ENCODE measurements at places on chromosomes 3 and 15.

DNA sequence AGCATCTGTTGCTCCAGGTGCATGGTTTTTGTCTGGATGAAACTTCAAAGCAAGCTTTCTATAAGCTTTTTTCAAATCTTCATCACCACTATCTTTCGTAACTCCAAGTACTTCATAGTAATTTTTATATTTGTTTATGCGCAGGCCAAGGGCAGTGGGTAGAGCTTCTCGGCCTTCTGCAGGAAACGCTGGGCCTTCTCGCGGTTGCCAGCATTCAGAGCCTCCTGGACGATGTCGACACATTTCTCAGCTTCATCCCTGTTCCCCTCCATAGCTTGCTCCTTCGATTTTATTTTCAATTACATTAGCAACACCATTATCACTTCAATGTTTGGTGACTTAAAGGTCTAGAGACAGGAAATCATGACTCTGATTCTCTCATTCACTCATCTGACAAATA is 20.2 kb downstream of the DENND4A start:
- no peak for DNase-seq

DNA sequence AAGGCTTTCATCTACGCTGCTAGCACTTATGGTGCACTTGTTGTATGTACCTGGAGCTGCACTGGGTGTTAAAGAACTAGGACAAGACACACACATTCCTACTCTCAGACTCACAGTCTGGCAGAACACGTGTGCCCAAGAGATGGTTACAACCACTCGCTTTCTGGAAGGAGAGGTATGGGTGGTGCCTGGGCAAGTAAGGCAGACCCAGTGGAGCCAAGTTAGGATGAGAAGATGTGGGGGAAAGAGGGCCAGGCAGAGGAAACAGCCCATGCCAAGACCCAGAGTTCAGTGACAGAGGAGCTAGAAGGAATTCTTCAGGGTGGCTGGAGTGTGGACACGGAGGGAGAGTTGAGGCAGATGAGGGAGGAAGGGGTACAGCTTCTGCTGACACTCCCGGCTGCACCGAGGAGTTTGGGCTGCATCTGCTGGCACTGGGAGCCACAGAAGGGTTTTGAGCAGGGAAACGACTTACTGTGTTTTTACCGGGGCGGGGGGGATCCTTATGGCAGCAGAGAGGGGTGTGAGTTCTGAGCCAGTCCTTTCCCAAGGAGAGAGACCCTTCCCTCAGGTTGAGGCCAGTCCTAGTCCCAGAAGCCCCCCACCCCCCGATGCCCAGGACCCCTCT is 59.0 kb downstream of the GRIP2 start:
- no peak for DNase-seq

- DNase-seq = no peak
Measured at GRCh38 chr3:61772456-61772855, 211.1 kb downstream of the PTPRG start.

- DNase-seq = no peak
Measured at GRCh38 chr3:54322354-54322753, 200.0 kb downstream of the CACNA2D3 start.

GRCh38 chr3:108153451-108153981 is 62.7 kb upstream of the CD47 start:
- DNase-seq = peak; percentile 17

DNA sequence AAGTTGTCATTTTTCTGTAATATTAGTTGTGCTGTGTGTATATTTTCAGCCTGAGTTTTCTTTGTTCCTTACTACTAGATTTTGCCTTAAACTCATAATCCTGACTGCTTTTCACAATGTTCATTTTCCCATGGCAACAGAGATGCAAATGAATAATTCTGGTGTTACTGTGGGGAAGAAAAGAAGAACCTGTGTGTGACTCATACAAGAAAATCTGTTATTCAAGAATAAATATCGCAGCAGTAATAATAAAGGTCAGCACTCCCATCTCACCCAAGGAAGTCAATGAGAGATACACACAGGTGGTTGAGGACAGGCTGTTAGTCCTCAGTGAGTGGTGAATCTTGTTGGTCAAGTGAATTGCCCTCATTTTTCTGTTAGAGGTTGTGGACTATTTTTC is 656.6 kb upstream of the NAALADL2 start:
- no peak for DNase-seq

DNA sequence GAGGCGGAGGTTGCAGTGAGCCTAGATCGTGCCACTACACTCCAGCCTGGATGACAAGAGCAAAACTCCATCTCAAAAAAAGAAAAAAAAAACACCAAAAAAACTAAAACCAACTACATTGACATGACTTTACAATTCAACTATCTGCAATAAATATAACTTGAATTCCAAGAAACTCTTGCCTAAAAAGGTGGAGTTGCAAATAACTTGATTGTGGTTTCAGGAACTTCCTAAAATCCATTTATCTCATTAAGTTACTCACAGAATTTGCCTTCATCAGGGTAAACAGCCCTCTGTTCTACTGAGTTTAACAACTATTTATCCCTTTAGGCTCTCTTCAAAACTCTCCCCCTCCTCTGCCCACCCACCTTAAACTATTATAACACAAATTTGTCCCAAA is 2.7 kb upstream of the MAPK6 start:
- DNase-seq = no peak

DNA sequence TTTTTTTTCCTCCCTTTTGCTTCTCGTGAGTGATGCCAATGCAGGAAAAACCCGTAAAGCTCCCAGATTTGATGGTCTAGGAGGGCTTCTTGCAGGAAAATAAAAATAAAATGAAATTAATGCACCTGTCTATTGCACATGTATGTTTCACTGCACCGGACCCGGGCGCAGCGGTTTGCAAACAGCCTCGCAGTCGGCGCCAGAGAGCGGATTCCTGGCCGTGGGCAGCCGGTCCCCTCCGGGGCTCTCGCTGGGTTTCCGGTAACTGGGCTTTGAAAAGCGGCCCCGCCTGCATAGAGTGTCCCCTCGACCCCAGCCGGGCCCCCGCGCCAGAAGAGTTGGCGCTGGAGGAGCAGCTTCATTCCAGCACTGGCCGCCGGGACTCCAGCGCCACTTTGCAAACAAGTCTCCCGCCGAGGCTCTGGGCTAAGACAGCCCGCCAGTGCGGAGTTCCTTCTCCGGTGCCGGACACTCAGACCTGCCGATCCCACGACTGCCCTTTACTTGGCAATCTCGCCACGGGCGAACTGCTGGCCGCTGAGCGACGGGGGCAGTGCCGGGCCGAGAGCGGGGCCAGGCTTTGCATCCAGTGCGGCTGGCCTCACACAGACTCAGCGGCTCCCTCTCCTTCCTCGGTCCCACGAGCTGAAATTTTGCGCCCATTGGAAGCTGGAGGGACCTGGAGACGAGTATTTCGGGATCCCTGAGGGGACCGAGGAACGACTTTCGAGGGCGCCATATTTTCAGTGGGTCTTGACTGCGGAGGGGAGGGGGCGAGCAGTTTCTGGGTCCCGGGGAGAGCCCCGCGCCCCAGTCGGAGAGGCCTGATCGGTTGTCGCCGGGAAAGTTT is 225.9 kb upstream of the C2CD4B start:
- peak; percentile 76 for DNase-seq

DNA sequence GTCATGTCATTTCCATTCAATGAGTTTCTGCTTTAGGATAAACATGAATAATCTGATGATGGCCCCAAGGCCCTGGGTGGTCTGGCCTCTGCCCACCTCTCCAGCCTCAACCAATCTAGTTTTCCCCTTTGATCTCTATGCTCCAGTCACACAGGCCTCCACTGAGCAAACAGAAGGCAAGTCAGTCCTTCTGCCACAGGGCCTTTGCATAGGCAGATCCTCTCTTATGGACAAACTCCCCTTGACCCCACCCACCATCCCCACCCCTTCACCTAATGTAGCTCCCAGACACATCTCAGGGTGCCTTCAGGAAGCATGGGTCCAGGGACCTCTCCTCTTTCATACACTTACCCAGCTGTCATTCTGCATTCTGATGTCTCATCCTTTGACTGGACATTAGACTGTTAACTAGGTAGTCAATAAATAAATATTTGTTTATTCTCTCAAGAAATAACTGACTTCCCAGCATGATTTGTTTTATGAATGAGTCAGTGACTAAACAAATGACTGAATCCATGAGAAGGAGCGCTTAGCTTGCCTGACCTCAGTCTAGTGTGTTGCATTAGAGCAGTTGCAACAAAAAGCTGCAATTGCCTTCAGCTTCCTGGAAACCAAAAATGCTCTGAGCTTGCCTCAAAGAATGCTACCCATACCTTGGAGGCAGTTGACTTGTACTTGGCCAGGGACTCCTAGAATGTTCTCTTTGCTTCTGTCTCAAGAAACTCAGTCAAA is 386.6 kb upstream of the WNT5A start:
- no peak for DNase-seq

GRCh38 chr15:72685925-72686794 is at the start of the genes BBS4 and HIGD2B:
TSS of gene BBS4 (plus strand) at chr15:72686207. CDS start at chr15:72686228, 21 bp downstream.
TSS of gene HIGD2B (minus strand) at chr15:72686182. CDS start at chr15:72676374, 9,808 bp downstream.
- peak; percentile 81 for DNase-seq

GRCh38 chr15:33284336-33284735 is 26.4 kb upstream of the RYR3 start:
- no peak for DNase-seq

DNA sequence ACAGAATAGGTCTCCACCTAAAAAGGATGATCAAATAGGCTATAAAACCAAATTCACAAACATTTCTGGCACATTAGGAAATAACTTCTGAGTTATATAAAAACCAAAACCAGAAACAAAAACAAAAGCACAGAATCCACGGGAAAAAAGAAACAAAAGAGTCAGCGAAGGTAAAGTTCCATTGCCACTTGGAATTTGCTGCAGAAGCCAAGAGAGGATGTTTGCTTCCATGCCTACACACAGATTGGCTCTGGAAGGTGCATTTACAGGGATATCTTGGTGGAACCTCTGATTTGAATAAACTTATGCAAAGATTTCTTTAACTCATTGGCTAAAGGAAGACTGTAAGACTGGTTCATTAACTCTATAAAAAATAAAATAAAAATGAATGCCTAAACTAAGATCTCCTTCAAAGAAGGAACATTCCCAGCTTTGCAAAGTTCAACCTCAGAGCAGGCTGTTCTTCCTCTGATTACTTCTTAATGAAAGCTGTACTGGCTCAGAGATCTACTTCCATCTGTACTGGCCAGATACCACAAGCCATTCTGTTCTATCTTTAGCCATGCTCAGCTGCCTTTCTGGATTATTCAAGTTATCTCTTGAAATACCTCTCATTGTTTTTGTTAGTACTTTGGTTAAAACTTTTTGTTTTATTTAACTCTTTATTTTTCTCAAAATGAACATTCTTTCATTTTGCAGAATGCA is 537.5 kb upstream of the CCDC54 start:
- DNase-seq = no peak

DNA sequence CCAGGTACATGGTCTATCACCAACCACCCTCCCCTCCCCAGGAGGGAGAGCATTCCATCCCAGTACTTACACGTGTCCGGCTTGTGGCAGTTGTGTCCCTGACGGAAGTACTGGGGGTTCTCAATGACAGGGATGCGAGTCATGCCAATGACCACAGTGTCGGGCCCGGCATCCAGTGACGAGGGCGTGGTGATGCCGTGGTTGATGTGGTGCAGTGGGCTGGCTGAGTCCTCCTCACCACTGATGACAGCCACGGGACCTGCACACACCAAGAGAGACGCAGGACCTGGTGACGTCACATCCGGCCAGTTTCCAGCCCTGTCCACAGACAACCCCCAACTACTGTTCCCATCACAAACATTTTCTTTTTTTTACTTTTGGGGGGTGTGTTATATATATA is 223.8 kb downstream of the NTRK3 start:
- DNase-seq = no peak

- no peak for DNase-seq
Measured at GRCh38 chr3:30135190-30135589, 471.2 kb upstream of the TGFBR2 start.
